DND-41 (cell line): ENCODE measurements at places on chromosomes 2 and 18.

GRCh38 chr2:46175419-46175818 is 121.8 kb upstream of the EPAS1 start:
- no peak for DNase-seq

DNA sequence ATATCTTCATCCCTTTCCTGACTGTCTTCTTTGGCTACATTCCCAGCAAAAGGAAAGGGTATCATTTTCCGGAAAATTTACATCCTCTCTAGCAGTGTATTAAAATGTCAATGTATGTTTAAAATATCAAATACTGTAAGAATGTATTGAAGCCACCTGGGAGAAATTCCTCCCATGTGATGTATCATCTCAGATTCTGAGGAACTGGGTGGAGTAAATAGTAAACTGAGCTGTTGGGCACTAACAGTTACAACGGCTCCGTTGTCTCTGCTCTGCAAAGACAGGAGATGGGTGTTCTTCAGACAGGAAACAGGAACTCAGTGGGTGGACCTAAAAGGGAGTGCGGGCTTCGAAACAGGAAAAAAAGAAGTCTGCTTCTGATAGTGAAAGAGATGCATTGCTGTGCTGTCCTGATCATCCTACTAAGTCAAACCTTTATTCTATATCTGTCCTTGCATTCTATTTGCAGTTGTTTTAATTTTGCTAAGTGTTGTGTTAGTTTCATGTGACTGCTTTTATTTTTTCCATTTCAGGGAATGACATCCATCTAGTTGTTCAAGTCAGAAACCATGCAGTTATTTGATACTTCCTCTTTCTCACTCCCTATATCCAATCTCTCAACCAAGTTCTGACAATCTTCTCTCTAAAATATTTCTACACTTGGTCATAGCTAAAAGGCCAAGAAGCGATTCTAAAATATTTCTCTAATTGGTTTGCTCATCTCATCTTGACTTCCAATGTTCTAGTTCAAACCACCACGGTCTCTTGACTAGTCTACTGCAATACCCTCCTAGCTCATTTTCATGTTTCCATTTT is 19.4 kb downstream of the DOK1 start:
- peak; percentile 67 for DNase-seq

DNA sequence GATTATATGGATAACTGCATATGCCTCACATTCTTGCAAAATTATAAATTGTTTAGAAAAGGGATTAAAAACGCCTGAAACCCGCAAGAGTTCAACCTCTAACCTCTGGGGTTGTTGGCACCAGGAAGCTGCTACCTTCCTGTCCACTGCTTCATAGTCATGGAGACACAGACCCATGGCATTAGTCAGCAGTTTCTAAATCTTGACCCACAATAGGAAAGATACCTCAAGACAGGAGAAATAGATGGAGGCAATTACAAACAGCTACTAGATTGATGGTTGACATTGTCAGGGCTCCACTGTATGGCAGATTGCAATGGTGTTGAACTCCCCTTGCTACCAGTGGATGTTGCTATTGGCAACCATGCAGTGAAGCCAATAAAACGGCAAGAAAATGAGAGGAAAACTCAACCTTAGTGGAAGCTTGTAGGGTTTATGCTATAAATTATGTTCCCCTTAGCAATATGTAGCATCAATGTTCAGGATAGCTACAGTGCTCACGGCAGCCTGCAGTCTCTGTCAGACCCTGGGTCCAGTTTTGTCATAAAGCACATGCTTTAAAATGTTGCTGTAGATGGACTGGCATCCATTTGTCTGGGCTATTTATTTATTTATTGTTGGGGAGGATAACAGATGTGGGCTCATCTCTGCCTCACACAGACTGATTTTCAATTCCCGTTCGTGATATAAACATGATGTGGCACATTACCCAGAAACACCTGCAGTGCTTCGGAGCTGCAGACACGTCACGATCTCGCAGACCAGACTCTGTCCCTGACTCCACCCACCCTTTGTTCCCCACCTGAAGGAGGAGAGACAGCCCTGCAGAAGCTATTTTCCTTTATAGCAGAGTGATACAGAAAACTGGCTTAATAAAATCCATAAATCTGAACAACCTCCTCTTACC is 233.4 kb downstream of the AGPS start:
- DNase-seq = no peak

DNA sequence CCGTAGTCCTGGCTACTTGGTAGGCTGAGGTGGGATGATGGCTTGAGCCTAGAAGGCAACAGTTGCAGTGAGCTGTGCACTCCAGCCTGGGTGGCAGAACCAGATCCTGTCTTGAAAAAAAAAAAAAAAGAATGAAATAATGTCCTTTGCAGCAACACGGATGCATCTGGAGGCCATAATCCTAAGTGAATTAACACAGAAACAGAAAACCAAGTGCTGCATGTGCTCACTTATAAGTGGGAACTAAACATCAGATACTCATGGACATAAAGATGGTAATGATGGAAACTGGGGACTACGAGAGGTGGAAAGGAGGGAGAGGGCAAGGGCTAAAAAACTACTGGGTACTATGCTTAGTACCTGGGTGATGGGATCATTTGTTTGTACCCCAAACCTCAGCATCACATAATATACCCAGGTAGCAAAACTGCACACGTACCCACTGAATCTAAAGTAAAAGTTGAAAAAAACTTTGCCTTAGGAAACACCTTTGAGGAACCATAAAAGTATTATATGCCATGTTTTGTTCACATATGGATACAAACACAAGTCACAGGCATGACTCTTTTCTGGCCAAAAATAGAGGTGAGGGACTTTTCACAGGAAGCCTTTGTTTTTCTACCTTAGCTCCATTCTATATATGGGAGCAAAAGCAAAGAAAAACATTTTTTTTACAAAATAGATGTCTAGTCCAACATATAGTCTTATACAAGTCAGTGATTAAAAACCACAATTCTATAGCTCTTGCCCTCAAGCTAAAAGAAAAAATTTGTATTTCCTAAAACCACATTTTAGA is 36.6 kb downstream of the GPR155 start:
- no peak for DNase-seq

DNA sequence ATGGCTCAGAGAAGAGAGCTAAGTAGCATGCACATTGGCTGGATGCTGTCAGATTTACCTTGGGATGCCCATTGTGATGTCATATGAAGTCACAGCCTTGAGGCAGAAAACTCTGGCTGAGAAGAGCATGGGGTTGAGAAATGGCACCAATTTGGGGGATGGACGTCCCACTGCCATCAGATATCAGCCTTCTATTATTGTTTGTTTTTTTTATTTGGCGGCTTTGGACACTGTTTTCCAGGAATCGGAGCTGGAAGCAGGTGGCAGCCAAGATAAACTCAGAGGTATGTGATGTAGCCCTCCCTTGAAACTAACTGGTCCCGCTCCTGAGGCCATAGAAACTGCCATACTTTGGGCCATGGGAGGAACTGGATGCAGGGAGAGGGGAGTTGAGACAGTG is 40.6 kb downstream of the GCKR start:
- no peak for DNase-seq

DNA sequence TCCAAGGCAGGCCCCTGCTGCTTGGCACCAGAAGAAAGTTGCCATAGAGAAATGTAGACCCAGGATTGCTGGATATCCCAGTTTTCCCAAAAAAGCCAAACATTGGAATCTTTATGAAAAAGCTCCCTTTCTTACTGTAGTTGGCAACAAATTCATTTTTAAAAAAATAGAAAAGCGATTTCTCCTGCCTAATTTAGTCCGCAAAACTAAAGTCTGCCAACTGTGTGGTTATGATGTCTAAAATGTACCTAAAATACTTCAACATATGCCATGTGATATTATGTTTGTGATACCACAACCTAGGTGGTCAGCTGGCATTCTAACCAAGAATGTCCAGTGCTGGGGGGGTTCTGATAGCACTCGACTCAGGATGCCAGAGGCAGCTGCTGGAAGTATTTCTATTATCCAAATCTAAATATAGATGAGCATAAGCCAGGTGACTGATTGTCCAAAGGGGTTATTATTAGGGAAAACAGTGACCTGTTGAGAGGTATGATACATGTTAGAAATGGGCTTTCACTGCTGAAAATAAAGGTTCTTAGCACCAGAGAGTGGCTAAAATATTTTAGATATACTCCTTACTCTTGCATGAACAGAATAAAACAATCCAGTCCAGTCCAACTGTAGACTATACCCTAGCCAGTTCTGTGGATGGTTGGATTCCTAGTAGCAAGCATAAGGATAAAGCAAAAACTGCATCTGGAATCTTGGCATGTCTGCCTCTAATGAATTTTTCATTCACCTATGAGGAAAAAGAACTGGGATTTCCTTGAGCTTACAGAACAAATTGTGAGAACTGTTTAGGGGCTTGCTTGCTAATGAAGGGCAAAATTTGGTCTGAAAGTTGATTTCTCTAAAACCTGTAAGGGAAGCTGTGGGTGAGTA is 101.7 kb downstream of the STK39 start:
- DNase-seq = no peak

DNA sequence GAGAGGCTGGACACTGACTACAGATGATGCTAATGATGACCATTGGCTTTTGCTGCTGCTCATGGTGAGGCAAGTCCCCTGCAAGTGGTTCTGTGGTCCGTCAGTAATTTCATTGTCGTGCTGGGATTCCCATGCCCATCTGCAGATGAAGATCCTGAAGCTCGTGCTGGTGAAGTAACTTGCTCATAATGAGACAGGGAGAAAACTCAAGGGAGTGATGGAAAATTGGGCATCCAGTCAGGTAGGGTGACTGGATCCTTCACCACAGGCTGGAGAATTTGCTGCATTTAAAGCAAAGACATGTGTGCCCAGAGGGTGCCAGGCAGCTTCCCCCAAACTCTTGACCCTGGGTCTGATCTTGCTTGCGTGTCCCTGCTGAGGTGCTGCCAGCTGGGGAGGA is 125.6 kb downstream of the TSN start:
- no peak for DNase-seq

DNA sequence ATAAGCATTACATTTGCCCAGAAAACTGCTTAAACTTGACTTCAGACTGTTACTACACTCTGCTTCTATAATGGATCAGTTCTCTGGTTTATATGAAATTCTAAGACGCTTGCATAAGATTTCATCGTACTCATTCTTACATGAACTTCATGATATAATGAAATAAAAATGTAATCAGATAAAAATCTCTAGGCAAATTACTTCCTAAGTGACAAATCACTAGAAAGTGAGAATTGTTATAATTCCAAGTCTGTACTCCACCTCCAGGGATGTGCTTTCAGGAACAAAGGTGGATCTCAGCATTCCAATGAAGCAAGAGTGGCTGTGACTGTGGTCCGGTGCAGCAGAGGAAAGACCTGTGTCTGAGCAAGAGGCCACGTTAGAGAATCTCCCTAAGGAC is 226.2 kb downstream of the PIEZO2 start:
- no peak for DNase-seq

DNA sequence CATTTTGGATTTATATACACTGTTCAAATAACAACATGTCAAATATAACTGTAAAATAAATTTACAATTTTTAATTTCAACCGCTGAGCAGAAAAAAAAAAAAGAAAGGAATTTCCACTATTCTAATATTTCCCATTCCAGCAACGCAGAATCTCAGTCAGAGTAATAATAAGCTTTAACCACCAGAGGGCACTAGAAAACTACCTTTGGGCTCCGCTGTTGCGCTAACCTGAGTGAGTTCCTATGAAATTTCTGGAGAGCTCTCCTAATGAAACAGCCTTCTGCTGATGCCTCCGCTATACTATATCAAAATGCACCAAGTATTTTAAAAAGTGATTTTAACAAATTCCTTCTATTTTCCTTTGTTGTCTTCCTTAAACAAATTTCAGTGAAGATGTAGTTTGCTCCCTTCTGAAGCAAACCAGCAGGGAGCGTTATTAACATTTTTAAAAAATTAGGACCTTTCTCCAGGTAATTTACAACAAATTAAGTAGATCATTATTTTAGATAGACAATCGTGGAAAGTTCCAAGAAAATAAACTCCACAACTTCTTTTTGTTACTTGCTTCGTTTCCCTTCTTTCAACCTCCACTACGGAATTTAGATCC is 23.0 kb downstream of the ERMN start:
- peak; percentile 10 for DNase-seq

DNA sequence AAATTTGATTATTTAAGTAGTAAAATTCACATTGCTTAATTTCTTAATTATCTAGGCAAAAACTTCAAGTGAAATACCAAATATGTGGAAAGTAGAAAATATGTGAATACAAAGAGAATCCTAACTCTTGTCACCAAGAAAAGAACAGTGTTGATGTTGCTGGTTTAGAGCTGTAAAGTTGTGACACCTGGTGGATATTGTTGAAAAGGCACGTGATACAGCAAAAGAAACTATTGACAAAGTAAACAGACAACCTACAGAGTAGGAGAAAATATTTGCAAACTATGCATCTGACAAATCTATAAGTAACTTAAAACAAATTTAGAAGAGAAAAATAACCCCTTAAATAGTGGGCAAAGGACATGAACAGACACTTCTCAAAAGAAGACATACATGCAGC is 25.6 kb upstream of the ZC3H15 start:
- DNase-seq = no peak

DNA sequence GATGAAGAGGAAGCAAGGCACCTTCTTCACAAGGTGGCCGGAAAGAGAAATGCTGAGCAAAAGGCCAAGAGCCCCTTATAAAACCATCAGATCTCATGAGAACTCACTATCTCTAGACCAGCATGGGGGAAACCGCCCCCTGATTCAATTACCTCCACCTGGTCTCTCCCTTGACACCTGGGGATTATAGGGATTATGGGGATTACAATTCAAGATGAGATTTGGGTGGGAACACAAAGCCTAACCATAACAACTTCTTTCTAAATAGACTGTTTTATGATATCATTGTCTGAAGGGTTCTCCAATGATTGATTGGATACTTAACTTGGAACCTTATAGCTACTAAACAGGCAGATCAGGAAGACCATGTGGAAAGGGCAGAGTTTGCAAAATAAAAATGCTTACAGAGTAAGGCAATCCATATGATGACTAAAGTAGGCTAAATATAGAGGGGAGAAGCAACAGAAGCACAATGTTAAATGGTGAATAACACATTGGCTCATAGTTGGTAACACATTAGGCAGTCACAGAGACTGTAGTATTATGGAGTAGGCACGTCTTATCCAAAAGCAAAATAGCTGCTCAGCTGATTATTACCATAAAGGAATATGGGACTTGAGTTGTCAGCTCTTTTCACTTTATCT is 179.0 kb downstream of the BARD1 start:
- DNase-seq = no peak

DNA sequence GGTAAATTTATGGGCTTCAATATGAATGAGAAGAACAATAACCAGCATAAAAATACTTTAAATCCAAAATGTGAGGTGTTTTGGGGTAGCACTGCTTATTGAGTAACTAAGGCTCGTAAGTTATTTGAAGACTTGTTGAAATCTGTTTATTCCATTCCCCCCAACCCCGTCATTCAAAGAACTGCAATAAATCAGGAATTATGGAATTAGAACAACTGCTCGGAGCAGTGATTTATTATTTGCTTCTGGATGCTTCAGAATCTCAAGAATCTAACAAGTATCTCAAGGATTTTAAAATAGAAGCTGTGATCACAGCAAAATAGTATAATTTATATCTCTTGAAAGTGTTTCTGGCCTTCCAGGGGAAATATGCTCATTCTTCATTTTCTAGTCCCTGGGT is 86.8 kb downstream of the EML6 start:
- no peak for DNase-seq
